Renal cortical epithelial cell (primary cell): ENCODE measurements at places on chromosomes 4 and X. TPM values are rescaled to one million over a fixed set of nuclear protein-coding genes. Genes with fewer than 3 reads are reported as not detected.

The DSPP gene
- total RNA-seq: not detected in 2 replicates

- peak; percentile 12 for DNase-seq
Measured at GRCh38 chr4:142846108-142846728, at the start of gene INPP4B. Gene INPP4B, minus strand, starts transcription at chr4:142846301.

DNA sequence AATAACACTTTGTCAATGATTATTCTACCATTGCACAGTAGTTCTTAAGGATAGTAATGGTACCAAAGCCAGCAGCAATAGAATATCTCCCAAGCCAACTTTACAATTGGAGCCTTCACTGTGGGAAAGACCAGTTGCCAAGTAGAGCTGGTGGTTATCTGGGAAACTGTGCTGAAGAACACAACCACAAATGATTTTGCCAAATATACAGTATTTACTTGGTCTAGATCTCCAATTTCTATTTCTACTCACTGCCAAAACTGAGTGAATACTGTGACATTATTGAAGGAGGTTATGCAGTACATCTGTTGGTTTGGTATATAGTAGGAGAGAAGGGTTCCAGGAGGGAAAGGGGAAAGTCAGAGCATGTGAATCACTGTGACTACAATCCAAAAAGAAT, 3.8 kb downstream of the TET2 start:
- no peak for DNase-seq

DNA sequence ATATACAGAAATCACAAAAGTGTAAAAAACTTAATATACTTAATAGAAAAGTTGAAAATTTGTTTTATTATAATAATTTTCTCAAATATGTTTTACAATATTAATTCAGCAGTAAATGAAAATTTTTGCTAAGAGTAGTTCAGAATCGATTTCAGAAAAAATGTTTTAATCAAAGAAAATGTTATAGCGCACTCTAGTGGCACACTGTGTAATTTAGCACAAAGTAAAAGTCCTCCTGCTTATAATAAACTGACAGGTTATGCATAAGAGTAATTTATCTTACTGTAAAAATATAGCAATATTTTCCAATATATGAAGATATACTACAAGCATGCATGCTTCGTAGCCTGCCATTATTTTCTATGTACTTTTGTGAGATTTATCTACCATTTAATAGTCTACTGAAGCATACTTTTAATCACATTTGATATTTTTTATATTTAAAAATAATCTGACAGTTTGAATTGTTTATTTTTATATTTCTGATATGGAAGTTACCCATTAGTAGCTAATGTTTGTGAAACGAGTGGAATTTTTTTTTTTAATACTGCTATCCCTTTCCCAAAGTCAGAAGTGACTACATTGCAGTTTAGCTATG, 217.9 kb upstream of the KLHL4 start:
- DNase-seq: peak; percentile 6

The ARHGAP24 gene
- total RNA-seq: 7.8 and 63.1 TPM in 2 replicates

The FDCSP gene
- not detected in 2 replicates for total RNA-seq

The PABPC4L gene
- total RNA-seq: 1.0 and 1.6 TPM in 2 replicates

- no peak for DNase-seq
Measured at GRCh38 chr4:73006286-73006990, 63.1 kb downstream of the COX18 start.

GRCh38 chr4:84894621-84895020, 71.9 kb downstream of the WDFY3 start:
- peak; percentile 34 for DNase-seq

DNA sequence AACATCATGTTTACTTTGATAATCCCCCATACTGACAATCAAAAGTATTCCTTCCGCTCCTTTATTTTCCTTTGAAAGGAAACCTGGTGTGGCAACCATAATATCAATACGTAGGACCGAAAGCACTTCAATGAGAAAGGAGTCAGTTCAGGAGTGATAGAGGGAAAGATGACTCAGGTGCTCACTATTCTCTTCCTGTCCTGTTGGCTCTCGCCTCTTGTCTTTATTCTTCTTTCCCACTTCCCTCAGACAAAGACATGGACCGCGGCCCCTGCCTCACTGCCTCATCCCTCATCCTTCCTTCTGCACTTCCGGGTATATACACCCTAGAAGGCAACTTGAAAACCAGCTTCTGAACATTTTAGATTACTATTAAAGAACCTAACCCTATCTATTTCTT, 49.8 kb upstream of the TNIP3 start:
- DNase-seq: no peak

GRCh38 chrX:40058719-40059118, 39.0 kb downstream of the BCOR start:
- DNase-seq: no peak

- DNase-seq: no peak
Measured at GRCh38 chrX:76931518-76931917, 504.0 kb downstream of the MAGEE1 start.

- no peak for DNase-seq
Measured at GRCh38 chrX:23982891-23983290, 44.1 kb downstream of the KLHL15 start.

GRCh38 chrX:150736475-150736874, 43.3 kb downstream of the MTMR1 start:
- no peak for DNase-seq

- DNase-seq: peak; percentile 44
Measured at GRCh38 chr4:17662694-17663093, 48.3 kb downstream of the MED28 start.

The GLRA3 gene
- total RNA-seq: not detected in 2 replicates

- DNase-seq: peak; percentile 86
Measured at GRCh38 chr4:138405934-138406567, 163.9 kb upstream of the SLC7A11 start.

GRCh38 chrX:43456063-43456462, 200.0 kb upstream of the MAOA start:
- DNase-seq: no peak

The ODAPH gene
- 1.0 and 1.7 TPM in 2 replicates for total RNA-seq

The DNAAF6 gene
- total RNA-seq: not detected in 2 replicates

The SLIT2 gene
- total RNA-seq: 3.5 and 4.1 TPM in 2 replicates

The UGT2A1 gene
- not detected in 2 replicates for total RNA-seq

DNA sequence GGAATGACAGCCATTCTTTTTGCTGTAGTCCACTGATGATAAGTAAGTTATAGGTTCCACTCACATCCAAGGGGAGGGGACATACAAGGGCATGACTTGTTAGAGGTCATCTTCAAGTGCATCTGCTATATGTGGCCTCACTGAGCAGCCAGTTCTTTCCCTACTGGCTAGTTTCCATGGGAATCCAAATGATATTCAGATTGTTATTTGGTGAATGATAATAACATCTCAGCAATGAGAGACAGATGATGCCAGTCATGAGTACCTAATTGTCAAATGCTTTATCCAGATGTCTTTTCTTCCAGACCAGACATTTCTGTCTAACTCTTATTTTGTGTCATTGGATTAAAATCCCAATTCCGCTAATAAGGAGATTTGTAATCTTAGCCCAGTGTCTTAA, 460.4 kb upstream of the BOD1L1 start:
- no peak for DNase-seq

- no peak for DNase-seq
Measured at GRCh38 chrX:44915361-44915868, 42.4 kb downstream of the KDM6A start.

- DNase-seq: no peak
Measured at GRCh38 chr4:13953083-13953482, 325.6 kb upstream of the BOD1L1 start.

GRCh38 chr4:70903291-70903603, 1.1 kb downstream of the MOB1B start:
- DNase-seq: peak; percentile 26

DNA sequence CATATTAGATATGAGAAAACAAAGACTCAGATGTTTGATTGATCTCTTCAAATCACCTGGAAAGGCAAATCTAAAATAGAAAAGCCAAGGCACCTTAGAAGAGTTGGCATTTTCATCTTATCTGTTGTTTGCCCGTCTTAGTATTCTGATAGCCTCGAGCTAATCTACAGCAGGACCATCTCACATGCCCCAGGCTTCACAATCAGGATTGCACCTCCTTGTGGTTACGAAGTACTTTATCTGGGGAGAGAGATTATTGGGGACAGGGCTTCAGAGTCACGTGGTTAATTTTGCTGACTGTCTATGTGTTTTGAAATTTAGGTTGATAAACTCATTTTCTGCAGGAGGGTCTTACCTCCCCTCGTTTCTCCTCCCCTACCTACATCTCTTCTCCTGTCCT, 313.1 kb upstream of the ANXA10 start:
- DNase-seq: no peak

- DNase-seq: no peak
Measured at GRCh38 chr4:7876201-7876875, 63.3 kb downstream of the AFAP1 start.

DNA sequence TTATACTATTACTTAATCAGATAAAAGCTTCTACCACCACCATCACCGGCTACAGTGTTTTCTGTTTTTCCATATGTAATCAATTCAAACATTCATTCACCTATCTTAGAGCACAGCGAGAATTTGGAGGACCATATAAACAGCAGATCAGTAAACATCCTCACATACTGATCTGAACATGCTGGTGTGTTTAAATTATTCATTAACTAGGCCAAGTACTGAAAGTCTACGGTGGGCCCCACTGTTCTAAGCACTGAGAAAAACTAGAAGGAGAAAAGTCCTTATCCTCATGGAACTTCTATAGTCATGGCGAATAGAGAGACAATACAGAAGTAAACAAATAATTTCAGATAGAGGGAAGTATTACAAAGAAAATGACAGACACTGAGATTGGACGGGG, 176.6 kb downstream of the NR3C2 start:
- DNase-seq: peak; percentile 59

The GRIA3 gene
- total RNA-seq: under 0.01 and 3.5 TPM in 2 replicates

DNA sequence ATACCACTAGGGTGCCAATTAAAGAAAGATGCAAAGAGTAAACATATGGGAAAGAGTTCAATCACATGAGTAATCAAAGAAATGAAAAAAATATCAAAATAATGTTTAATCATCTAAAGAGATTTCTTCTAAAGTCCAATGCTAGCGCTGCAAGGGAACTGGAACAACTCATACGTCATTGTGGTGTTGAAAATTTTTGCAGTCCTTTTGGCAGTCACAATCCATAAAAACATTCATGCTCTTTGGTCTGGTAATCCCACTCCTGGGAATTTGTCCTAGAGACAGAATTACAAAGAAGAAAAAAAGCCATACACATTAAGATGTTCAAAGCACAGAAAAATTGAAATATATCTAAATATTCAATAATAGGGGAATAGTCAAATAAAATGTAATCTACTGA, 4.6 kb downstream of the P2RY4 start:
- no peak for DNase-seq

DNA sequence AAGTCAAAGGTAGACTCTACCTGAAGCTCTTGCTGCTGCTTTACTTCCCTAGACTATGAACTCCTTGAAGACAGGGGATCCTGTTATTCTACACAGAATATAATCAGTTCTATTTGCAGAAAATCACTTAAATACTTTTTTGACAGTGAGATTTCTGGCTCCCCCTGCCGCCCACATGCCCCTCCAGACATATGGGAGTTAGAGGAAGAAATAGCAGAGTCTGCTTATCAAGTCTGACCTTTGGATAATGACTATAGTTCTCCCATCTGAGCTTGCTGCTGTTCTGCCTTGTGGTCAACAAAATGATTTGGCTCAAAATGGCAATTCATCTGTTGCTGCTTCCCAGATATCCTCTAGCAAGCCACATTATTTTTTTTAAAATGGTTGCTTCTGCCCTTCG, 101.1 kb downstream of the ENOX2 start:
- no peak for DNase-seq

- DNase-seq: no peak
Measured at GRCh38 chr4:139965789-139966188, 188.2 kb downstream of the MAML3 start.

GRCh38 chr4:36255577-36255976, 11.3 kb upstream of the ARAP2 start:
- peak; percentile 85 for DNase-seq

The SHROOM4 gene
- total RNA-seq: 4.9 and 12.7 TPM in 2 replicates

- no peak for DNase-seq
Measured at GRCh38 chrX:12423346-12423745, 285.1 kb downstream of the FRMPD4 start.

- no peak for DNase-seq
Measured at GRCh38 chr4:152540293-152540674, 4.4 kb upstream of the FBXW7 start.

- DNase-seq: peak; percentile 72
Measured at GRCh38 chrX:24266996-24267395, 46.9 kb downstream of the SUPT20HL2 start.

DNA sequence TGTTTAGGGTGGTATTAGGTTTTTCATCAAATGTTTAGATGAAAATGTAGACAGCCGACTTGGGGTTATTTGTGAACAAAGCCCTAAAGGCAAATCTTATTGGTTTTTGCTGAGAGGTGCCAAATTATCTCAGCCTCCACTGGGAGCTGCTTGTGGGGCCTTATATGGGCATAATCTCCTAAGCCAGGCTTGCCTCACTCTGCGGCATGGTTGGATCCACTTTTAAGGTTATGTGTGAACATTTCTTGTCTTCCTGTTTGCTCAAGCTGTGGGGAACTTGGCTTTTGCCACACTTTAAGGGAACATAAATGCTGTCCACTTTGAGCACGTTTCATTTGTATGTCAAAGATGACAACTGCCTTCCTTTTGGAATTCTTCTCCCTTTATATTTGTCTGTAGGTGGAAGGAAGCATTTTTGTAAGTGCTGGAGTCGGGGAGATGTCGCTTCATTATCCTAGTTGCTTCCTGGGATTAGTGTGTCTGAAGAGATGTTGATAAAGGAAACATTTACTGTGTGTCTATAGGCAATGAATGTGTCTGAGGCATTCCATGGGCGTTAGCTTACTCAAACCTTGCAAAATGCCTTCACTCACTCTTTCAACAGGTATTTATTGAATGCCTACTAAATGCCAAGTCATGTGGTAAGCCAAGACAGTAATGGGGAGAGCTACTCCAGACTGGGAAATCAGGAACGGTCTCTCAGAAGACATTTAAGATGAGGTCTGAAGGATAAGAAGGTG, 78.3 kb downstream of the SLC9A6 start:
- no peak for DNase-seq

The SCRG1 gene
- not detected in 2 replicates for total RNA-seq

DNA sequence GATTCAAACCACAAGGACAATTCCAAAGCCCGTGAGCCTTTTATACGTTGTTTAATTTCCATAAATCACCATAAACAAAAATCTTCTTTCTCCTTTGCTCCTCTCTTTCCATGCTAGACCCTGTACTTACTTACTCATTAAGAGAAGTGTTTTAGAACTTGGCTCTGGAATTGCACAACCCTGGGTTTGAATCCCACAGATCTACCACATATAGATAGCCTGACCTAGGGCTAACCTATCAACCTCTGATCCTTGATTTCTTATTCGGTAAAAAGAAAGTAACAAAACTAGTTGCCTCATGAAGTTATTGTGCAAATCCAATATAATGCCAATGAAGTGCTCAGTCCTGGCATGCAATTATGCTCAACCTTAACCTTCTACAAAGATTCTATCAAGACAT, 68.8 kb downstream of the ZAR1 start:
- DNase-seq: no peak

The PABPC1L2A gene
- not detected in 2 replicates for total RNA-seq

GRCh38 chrX:130224810-130225209, 43.9 kb downstream of the ZNF280C start:
- DNase-seq: no peak
